ENCODE measurements at places on chromosomes 3 and 15.

GRCh38 chr3:55203546-55203945 lies 275.7 kb upstream of the LRTM1 start:
- no peak for DNase-seq

DNA sequence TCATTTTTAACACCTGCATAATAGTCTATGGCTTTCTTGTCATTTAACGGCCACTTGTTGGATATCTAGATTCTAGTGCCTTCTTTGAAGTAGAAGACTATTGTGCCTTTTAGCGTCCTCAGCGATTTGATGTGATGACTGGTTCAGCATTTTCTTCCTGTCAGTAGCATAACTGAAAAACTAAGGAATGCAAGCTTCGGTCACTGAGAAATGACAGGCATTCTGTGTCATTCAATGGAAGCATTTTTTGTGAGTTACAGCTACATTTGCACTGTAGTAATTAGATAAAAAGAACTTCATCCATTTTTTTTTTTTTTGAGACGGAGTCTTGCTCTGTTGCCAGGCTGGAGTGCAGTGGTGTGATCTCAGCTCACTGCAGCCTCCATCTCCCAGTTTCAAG lies 10.3 kb downstream of the NEK11 start:
- no peak for DNase-seq

- no peak for DNase-seq
Observed at GRCh38 chr3:52196977-52197376, 983 bp upstream of the ALAS1 start.

- peak; percentile 79 for DNase-seq
Observed at GRCh38 chr15:28098766-28099554, at the start of gene OCA2. TSS of gene OCA2 (minus strand) at chr15:28099315. CDS start at chr15:28081874, 17,441 bp downstream.

- DNase-seq, result no peak
Observed at GRCh38 chr15:79025201-79025600, 65.4 kb downstream of the RASGRF1 start.

GRCh38 chr3:167066977-167067786 lies 312.9 kb downstream of the ZBBX start:
- peak; percentile 28 for DNase-seq

- DNase-seq, result no peak
Observed at GRCh38 chr3:60192297-60193114, 1058.7 kb downstream of the FHIT start.

GRCh38 chr15:94266789-94267188 lies 35.4 kb downstream of the MCTP2 start:
- no peak for DNase-seq

- DNase-seq, result no peak
Observed at GRCh38 chr3:45055411-45056143, 29.5 kb downstream of the CLEC3B start.

- no peak for DNase-seq
Observed at GRCh38 chr15:77144026-77144425, 73.1 kb upstream of the TSPAN3 start.

DNA sequence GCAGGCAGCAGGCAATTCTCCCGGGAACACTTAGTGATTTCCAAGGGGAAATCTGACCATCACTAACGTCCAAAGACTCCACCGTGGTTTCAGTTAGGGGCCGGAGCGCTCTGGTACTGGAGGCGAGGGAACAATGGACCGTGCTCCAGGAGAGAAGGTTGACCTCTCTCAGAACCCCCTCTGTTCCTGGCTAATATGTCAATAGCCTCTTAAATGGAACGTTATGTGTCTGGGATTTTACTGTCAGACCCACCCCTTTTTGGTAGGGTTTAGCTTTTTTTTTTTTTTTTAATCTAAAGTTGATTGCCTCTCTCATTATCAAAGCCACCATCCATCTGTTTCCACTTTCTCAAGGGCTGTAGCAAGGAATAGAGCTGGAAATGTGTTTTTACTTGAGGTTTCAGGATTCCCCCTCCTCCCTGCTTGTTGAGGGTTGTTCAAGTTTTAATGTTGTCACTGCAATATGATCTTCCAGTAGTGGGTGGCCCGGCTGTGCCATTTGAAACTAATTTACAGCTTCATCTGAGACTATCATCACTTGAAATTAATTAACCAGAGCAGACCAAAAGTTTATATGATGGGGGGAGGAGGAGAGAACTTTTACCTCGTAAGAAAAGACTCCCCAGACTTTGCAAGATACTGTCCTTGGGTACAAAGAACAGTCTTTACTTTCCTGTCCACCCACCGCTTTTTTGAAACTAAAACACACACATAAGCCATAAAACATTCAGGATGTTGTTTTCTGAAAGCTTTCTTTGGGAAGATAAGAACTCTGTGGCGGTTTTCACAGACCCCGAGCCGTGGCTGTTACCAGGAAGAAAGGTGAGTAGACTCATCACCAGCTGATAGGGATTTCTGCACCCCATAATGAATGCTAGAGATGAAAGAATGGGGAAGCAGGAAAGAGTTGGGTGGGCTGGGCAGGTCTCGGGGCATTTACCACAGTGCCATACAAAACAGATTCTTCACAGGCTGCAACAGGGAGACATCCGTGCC lies 187.8 kb downstream of the UACA start:
- no peak for DNase-seq

- no peak for DNase-seq
Observed at GRCh38 chr3:186532598-186533072, 11.5 kb downstream of the CRYGS start.

- no peak for DNase-seq
Observed at GRCh38 chr15:66017792-66018487, 148.6 kb downstream of the RAB11A start.

DNA sequence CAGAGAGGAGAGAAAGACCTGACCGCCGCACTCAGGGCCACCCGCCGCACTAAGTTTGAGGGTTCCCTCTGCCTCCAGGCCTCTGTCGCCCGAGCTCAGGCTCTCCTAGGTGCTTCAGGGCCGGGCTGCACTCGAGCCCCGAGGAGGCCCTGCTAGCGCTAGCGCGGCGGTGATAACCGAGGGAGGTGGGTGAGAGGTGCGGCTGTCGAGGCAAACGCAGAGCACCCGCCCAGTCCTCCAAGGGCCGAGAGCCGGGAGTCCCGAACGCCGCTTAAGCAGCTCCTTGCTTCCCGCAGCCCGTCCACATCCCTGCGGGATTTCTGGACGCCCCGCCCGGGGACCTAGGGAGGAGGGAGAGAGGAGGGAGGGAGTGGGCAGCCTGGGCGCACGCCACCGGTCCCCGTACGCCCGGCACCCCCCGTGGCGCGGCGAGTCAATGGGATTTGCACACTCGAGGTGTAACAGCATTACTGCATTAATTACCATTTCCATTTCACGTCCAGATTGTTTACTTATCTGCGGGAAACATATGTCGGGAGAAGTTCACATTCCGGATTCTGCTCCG lies 6.8 kb downstream of the SOX14 start:
- DNase-seq, result peak; percentile 18

DNA sequence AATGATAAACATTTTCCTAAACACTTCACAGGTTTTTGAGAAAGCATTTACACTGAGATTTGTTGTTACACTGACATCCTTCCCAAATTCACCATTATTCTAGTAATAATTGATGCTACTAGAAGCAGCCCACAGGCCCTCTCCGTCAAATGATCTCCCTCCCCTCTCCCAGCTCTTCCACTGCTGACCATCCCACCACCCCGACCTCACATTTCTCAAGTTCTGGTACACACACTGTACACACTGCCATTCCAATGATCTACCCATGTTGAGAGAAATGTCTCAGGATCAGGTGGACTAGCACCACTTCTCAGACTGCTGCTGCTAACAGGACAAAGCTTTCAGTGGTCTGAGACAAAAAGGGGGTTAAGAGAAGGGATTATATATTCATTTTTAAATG lies 3.5 kb downstream of the TBC1D5 start:
- DNase-seq, result no peak

DNA sequence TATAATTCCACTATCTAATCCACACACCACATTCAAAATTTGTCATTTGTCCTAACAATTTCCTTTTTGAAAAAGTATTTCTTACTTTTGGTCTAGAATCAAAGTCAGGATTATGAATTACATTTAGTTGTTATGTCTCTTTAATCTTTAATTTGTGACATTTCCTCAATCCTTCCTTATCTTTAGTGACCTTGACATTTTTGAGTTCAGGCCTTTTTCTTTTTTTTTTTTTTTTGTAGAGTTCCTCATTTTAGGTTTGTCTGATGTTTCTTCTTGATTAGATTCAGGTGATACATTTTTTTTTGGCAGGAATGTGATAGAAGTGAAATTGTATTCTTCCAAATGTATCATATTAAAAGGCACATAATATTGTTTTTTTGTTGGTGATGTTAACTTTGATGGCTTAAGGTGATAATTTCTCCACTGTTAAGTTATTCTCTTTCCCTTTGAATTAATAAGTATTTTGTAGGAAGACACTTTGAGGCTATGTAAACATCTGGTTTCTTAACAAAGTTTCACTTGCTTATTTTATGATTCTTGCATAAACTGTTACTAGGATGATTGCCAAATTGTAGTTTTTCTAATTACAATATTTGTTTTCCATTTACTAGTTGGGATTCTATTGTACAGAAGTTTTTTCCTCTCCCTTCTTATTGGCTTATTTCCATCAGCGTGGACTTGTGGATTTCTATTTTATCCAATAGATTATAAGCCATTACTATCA lies 16.3 kb downstream of the SLC35G2 start:
- no peak for DNase-seq

DNA sequence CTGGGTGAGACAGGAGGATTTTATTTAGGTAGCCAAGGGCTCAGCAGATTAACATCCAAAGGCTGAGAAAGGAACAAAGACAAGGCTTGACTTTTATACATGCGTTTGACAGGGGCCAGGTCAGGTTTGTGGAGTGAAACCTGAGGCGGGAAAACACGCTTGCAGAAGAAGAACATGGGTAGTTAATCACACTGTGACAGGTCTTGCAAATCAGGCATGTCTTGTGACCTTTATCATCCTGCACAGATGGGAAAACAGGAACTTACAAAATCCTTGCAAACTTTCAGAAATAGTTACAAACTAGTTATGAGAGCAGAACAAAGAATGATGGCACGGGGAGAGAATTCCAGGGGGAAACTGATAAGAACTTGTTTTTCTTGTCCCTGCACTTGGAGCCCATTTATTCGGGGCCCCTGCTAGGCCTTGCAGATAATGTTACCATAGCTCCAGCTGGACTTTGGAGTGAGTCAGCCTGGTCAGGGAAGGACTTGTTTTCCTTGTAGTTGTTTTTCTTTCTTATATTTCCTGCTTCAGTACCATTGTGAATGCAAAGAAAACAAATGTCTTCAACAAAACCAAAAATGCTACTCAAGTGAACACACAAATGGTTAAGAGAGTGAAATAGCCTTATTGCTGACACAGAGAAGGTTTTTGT lies 965.9 kb upstream of the ROBO1 start:
- DNase-seq, result peak; percentile 7

GRCh38 chr3:11201251-11202019 lies 47.1 kb downstream of the HRH1 start:
- no peak for DNase-seq

- no peak for DNase-seq
Observed at GRCh38 chr3:31911643-31912042, 69.4 kb downstream of the OSBPL10 start.

DNA sequence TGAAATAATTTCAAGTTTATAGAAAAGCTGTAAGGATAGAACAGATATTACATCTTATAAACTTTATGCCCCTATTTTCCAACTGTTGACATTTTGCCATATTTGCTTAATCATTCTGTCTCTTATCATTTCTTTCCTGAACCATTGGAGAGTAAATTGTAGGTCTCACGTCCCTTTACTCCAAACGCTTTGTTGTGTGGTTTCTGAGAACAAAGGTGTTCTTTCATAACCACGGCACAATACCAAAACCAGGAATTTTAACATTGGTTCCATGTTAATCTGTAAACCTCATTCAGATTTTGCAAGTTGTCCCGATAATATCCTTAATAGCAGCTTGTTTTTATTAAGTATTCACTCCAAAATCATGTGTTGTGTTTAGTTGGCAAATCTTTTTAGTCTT lies 134.8 kb downstream of the AKAP13 start:
- DNase-seq, result no peak

DNA sequence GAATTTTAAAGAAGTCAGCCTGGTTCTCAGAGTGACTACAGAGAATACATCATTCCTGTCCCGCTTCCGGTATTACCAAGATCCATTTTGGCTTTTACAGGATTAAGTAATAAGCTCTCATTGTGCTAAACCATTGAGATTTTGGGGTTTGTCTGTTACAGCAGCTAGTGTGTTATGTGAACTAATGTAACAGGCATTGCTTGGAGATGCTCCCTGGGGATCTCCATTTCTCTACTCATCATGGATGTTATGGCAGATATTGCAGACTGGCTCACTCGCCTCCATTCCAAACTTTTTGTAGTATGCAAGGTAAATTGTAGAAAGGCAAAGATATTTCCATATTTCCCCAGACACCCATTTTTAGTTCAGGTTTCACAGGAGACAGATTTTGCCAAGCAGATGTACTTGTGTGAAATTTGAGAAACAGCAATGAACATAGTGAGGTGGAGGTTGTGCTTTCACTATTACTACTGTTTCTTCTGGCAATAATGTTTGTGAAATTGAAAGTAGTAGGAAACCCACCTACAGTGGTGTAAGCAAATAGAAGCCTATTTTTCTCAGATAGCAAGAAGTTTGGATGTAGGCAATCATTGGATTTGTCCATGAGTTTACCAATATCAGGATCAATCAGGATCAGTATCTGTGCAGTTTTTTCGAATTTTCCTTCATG lies 177.1 kb upstream of the GALNT15 start:
- no peak for DNase-seq

- no peak for DNase-seq
Observed at GRCh38 chr15:94441760-94442159, 210.4 kb downstream of the MCTP2 start.

- DNase-seq, result no peak
Observed at GRCh38 chr3:5006755-5007202, 27.5 kb downstream of the BHLHE40 start.

- DNase-seq, result no peak
Observed at GRCh38 chr15:91113030-91113429, 13.0 kb downstream of the SV2B start.

GRCh38 chr15:83413054-83413719 lies 34.0 kb upstream of the SH3GL3 start:
- no peak for DNase-seq

DNA sequence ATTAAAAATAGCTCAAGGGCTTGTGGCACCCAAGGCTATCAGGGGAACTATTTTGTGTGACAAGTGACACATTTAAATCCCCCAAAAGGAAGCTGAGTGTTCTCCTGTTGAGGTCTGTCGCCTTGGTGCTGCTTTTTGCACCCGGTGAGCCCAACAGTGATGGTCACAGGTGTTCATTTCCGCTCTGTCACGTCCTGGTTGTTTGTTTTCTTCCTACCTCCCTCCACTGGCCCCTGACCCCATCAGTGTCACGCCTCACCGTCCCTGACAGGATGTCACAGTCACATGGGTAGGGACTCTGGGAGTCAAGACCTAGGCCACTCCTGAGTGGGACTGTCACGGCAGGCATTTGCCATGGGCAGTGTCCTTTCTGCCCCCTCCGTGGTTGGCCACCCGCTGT lies 11.2 kb downstream of the SLCO3A1 start:
- no peak for DNase-seq
